ENCODE measurements at places on chromosomes 16 and 17. TPM values are rescaled to one million over a fixed set of nuclear protein-coding genes. Genes with fewer than 3 reads are reported as not detected.

GRCh38 chr17:70597774-70598173, 428.4 kb downstream of the KCNJ2 start:
- H3K27me3 ChIP-seq, result 0 out of 2 replicates have a peak, but pooled peaks cover 4% of the 10 kb centered on the region
- H3K4me3 ChIP-seq, result no peak overlapping the region
- no peak for DNase-seq
- H3K27ac ChIP-seq, result no peak overlapping the region
- H3K36me3 ChIP-seq, result no peaks in the 10 kb centered on the region

Gene ZACN
- total RNA-seq, result not detected

Gene CES5A
- not detected for total RNA-seq

Gene KRT34
- total RNA-seq, result not detected

DNA sequence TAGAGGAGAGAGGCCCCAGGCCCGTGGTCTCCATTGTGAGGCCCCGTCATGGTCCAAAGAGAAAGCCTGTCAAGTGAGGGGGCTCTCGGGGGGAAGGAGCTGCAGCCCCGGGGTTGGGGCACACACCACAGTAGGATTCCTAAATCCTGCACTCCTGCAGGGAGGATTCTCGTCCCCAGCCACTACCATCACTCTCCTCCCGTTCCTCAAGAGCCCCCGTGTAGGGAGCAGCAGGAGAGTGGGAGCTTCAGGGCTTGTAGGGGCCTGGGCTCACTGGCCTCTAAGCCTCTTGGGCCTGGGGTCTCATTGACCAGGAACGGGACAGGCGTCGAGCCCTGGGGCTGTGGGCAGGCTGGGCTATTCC, 821 bp downstream of the C16orf86 start:
- H3K27ac ChIP-seq, result peak overlapping the region; percentile 91
- H3K36me3 ChIP-seq, result no peaks in the 10 kb centered on the region
- DNase-seq, result no peak
- H3K4me3 ChIP-seq, result peak overlapping the region; percentile 83
- H3K4me1 ChIP-seq, result peaks cover 52% of the 10 kb centered on the region

DNA sequence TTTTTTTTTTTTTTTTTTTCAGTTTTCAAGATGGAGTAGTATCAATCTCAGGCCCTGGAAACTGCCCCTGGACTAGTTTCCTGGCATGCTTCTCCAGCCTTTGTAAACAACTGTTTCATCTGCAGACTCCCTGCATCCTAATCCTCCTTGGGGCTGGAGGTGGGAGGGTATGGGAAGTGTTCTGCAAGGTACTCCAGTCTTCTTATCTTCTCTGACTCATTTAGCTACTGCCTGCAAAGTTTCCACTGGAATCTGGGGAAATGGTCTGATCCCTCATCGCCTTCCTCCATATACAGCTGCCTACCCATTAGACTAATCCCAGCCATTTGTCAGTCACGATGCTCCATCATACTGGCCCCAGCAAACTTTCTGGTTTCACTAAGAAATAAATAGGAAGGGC, 21.5 kb downstream of the COPZ2 start:
- H3K27ac ChIP-seq, result no peak overlapping the region
- DNase-seq, result no peak
- H3K27me3 ChIP-seq, result no peaks in the 10 kb centered on the region
- no peak overlapping the region for H3K4me3 ChIP-seq
- H3K4me1 ChIP-seq, result peaks cover 50% of the 10 kb centered on the region

GRCh38 chr16:11379420-11379819, 34.2 kb downstream of the RMI2 start:
- H3K27me3 ChIP-seq, result 0 out of 2 replicates have a peak, but pooled peaks cover 3% of the 10 kb centered on the region
- no peak overlapping the region for H3K4me3 ChIP-seq
- no peak for DNase-seq
- no peaks in the 10 kb centered on the region for H3K36me3 ChIP-seq
- H3K27ac ChIP-seq, result no peak overlapping the region
- H3K4me1 ChIP-seq, result no peaks in the 10 kb centered on the region

- no peak overlapping the region for H3K27ac ChIP-seq
- no peaks in the 10 kb centered on the region for H3K36me3 ChIP-seq
- DNase-seq, result no peak
- H3K27me3 ChIP-seq, result no peaks in the 10 kb centered on the region
- no peaks in the 10 kb centered on the region for H3K4me1 ChIP-seq
- H3K4me3 ChIP-seq, result no peak overlapping the region
These were observed 18.2 kb upstream of the SP6 start for GRCh38 chr17:47869114-47869513.

Gene NEK8
- total RNA-seq, result 13.8 TPM

- H3K27ac ChIP-seq, result no peak overlapping the region
- no peak overlapping the region for H3K4me3 ChIP-seq
- DNase-seq, result no peak
- H3K27me3 ChIP-seq, result no peaks in the 10 kb centered on the region
These were observed 1.6 kb upstream of the EFTUD2 start for GRCh38 chr17:44900894-44901293.

Gene ITFG1
- 68.1 TPM for total RNA-seq

GRCh38 chr17:21452377-21453143, 76.4 kb downstream of the KCNJ12 start:
- H3K27ac ChIP-seq, result no peak overlapping the region
- H3K36me3 ChIP-seq, result no peaks in the 10 kb centered on the region
- peaks cover 2% of the 10 kb centered on the region for H3K27me3 ChIP-seq
- peak; percentile 70 for DNase-seq
- H3K4me1 ChIP-seq, result peaks cover 32% of the 10 kb centered on the region

- no peak overlapping the region for H3K27ac ChIP-seq
- no peak for DNase-seq
- H3K36me3 ChIP-seq, result peaks cover 42% of the 10 kb centered on the region
- peaks cover 8% of the 10 kb centered on the region for H3K4me1 ChIP-seq
These were observed 11.2 kb downstream of the CDK5RAP3 start for GRCh38 chr17:47982091-47982617.

- DNase-seq, result no peak
- peaks cover 3% of the 10 kb centered on the region for H3K36me3 ChIP-seq
- peaks cover 13% of the 10 kb centered on the region for H3K4me1 ChIP-seq
These were observed 4.2 kb downstream of the DUSP3 start for GRCh38 chr17:43774304-43775250.

DNA sequence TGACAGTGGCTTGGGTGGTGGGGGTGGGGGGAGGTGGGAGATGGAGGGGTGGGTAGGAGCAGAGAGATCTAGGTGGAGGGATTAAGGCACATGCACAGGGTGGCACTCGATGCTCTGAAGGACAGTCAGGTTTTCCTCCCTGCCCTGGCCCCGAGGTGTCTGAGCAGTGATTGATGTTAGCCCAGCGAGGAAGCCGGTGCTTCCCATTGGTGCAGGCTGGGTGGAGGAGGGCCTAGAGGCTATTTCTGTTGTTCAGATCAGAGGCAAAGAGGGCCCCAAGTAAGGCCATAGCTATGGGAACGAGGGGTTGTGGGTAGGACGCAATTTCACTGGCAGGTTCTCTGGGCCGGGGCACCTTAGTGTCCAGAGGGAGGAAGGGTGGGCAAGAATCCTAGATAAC, 23.1 kb downstream of the CACNA1G start:
- peak; percentile 51 for DNase-seq
- no peaks in the 10 kb centered on the region for H3K27me3 ChIP-seq
- H3K4me3 ChIP-seq, result no peak overlapping the region
- no peak overlapping the region for H3K27ac ChIP-seq

Gene ABCC12
- 0.86 TPM for total RNA-seq

Gene ALDH3A1
- not detected for total RNA-seq
